NCI-H187 treated with DMSO at 0.1 percent for 48 hours (cell line): ENCODE measurements at places on chromosomes 7 and 10.

GRCh38 chr10:91206837-91207474 is 13.5 kb upstream of the PCGF5 start:
- DNase-seq: no peak

GRCh38 chr10:70137927-70138883 is 5.6 kb upstream of the AIFM2 start:
- no peak for DNase-seq

DNA sequence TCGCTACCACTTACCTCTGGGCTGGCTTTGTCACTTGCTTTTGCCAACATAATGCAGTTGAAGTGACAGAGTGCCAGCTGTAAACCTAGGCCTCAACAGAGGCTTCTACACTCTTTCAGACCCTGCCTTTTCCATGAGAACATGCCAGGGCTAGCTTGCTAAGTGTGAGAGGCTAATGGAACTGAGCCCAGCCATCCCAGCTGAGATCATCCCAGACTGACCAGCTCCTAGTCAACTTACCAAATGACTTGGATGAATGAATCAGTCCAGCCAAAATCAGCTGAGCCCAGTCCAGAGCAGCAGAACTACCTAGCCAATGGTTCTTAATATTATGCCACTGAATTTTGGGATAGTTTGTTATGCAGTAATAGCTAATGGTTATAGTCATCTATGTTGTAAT is 34.7 kb upstream of the MKLN1 start:
- DNase-seq: no peak

DNA sequence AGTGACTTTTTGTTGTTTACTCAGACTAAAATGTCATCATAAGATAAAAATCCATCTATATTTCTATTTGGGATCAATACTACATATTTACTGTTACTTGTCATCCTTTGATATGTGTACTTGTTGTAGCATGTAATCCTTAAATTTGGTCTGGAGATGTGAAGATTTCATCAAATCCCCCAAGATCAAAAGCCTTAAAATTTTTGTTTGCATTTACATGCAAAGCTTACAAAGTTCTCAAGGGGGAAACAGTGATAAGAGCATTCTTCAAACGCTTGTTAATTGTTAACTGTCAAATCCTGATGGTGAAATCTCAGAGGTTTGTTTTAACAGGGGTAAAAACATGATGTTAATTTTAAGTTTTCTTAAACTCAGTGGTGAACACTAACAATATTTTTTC is 84.9 kb upstream of the SKAP2 start:
- DNase-seq: no peak

DNA sequence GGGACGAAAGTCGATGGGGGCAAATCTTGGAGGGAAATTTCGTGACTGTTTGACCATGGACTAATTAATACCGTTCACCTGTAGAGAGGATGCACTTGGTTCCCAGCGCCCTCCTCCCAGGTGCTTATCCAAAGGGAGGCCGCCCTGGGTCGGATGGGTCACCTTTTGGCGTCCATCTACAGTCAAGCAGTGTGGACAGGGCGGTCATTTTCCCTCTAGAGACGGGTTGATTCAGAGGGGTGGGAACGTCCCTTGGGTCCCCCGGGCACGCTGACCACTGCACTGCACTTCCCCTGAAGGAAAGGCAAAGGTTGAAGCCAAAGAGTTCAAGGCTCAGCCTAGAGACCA is 2.0 kb downstream of the PRR15 start:
- no peak for DNase-seq

GRCh38 chr10:60798031-60798430 is 19.8 kb downstream of the CDK1 start:
- DNase-seq: no peak

DNA sequence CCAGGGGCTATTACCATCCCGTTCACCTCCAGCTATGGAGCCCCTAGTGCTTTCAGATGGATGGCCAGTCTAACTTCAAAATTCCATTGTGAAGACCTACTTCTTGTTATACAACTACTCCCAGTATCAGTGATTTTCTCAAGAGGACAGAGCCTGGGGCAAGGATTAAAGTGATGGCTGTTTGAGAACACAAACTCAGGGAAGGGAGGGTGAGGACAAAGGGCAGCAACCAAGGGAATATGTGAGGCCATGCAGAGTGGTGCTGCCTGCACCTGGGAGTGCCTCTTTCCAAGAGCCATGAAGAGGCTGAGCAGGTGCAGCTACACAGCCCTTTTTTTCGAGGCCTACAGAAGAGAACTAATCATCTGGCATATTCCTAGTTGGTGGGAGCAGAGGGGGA is 303.5 kb upstream of the BMPER start:
- DNase-seq: no peak

DNA sequence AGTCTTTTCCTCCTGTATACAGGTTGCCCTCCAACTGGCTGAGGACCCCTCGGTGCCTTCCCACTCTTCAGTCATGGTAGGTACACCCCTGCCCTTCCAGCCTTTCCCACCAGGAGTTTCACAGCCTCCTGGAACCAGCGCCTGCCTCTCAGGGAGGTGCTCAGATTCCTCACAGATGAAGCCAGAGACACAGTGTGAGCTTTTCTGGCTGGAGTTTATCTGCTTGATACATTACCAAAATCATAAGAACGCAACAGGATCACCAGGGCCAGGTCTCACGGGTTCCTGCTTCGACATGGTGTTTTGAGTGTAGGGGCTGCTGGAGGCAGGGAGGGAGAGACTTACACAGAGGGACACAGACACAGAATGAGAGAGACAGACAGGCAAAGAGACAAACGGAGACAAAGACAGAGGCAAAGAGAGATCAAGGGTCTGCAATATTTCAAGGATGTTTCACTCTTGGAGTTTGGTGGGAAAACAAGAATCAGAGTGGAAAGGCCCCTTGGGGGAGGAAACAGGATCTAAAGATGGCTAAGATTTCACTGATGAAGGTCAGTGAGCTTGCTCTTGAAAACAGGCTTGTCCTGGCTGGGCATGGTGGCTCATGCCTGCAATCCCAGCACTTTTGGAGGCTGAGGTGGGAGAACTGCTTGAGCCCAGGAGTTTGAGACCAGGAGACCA is 6.5 kb upstream of the INMT start:
- no peak for DNase-seq

GRCh38 chr10:19195698-19196097 is 147.1 kb downstream of the MALRD1 start:
- DNase-seq: no peak

- DNase-seq: no peak
These were observed 104.0 kb upstream of the FAM133B start for GRCh38 chr7:92694211-92694610.

- no peak for DNase-seq
These were observed 35.0 kb downstream of the COL13A1 start for GRCh38 chr10:69836731-69837030.

- DNase-seq: no peak
These were observed at the start of gene LRMDA for GRCh38 chr10:75431180-75432111. TSS of gene LRMDA (plus strand) at chr10:75431624.

DNA sequence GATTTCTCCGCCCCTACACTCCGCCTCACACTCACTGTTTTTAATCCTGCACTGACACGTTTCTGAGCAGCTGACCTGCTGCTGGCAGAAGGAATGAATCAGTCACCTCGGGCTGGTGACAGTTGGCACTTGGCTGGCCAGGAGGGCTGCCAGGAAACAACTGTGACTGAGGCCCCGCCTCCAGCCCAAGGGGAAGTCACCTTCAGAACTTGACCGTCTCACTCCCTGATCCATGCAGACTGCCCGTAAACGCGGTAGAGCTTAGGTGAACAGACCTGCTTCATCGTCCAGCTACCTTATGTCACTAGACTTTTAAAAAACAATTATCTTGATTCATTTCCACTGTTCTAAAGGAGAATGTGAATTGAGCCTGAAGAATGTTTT is 107.5 kb downstream of the DOCK1 start:
- DNase-seq: no peak

GRCh38 chr7:66125052-66125694 is 10.5 kb downstream of the CRCP start:
- DNase-seq: no peak

DNA sequence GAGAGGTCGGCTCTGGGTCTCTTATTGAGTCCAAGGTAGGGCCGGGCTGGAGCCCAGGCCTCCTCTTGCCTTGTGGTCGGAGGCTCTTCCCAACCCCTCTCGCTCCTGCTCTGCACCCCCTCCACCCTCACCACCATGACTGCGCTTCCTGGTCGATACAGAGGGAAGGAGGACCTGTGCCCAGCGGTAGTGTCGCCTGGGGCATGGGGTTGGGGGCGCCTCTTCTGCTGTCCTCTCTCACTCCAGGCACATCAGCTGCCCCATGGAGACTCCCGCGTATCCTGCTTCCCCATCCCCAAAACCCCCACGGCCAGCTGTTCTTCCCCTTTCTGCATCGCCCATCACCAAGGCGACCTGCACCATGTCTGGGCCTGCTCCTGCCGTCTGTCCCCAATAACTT is 44.4 kb downstream of the TMEM270 start:
- DNase-seq: no peak

DNA sequence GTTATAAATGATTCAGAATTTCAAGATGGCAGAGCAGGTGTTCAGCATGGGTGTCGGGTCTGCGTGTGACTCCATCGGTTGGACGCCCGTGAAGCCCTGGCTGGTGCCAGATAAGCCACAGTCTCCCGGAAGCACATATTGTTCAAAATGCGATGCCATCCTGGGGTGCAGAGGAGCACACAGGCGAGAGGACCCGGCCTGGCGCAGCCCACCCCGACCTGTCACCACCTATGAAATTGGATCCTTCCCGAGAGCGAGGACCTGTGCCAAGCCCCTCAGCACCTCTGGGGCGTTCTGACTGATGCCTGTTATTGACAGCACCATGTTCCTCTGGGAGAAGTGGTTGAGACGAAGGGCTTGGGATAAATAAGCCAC is 110.1 kb downstream of the ACTR3B start:
- DNase-seq: no peak

DNA sequence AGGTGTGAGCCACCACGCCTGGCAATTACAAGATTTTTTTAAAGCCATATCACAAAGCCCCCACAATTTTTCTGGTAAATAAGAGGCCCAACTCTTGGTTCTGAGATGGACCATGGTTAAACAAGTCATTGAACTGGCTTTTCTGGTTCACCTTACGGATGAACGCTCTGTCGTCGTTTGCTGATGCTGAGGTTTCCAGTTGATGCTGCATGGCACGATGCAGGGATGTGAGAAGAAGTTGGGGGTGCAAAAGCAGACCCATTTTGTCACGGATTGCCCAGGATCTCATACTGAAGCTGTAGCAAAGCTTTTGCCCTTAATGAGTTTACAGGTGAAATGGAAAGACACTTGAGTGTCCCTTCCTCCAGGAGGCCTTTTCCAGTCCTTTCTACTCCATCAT is 2.0 kb upstream of the IL2RA start:
- DNase-seq: no peak

DNA sequence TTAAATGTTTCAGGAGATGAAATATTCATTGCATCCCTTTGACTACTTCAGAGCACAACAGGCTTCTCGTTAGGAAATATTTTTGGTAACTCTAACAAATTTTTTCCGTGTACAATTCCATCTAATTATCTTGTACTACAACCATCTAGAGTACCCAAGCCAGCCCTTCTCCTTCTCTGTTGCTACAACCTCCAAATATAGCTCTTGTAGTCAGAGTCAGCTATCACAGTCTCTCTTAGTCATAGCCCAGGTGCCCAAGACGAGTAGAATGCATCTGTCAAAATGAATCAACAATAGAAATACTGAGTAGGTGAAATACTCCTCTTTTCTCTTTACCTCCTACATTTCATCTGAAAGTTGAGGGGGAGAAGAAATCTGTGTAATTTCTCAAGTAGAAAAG is 74.0 kb downstream of the INHBA start:
- DNase-seq: no peak

GRCh38 chr7:20439416-20440185 is 108.9 kb downstream of the ITGB8 start:
- DNase-seq: no peak

- no peak for DNase-seq
These were observed 216.0 kb upstream of the KLF14 start for GRCh38 chr7:130950054-130950453.

DNA sequence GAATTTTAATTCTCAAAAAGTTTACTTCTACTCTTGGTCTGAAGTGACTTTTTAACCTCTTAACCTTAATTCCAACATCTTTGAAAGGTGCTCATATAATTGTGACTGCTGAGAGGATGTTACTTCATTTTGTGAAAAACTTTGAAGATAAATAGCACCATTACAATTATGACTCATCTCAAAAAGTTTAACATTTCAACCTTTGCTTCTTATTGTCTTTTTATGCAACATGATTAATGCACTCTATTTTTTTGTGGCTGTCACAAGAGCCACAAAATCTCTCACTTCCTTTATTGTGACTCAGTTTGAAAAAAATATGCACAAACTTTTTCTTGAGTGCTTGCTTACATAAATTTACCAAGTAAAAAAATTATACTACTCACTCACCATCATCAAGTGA is 383.1 kb downstream of the LRRTM3 start:
- no peak for DNase-seq

- no peak for DNase-seq
These were observed 266.4 kb downstream of the ADK start for GRCh38 chr10:74417397-74417796.

DNA sequence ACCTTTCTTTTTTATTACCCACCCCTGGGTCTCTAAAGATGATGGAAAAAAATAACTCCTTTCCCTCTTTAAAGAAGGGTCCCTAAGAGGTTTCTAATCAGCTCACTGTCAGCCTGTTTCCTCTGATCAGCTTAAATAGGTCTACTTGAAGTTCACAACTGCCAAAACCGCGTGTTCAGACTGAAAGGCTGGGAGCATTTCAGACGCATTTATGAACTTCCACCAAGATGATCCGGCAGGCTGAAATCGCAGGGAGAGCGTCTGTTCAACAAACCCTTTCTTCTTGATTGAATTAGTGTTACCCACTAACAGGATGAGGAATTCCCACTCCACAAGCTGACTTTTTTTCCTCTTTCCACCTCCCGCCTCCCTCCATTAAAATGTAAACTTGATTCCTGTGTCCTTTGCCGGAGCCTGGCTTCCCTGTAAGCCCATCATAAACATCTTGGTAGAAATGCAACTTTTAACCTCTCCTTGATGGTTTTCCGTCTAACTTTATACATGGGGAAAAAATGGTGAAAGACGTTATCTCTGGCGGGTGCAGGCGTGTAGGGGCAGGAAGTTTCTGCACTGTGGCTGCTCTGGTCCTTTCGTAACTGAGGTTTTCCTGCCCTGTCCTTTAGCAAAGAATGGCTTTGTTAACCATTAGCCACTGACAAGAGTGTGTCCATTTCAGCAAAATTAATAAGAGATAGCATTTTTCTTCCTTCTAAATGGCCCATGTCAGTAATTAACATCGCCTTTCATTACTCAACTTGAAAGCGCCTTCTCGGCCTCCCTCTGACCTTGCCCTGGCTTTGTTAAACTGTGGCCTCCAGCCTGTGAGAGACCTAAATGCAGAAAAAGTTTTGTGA is 130.7 kb downstream of the BAMBI start:
- no peak for DNase-seq
